ENCODE measurements at places on chromosomes 11 and 22. TPM values are rescaled to one million over a fixed set of nuclear protein-coding genes. Genes with fewer than 3 reads are reported as not detected.

GRCh38 chr11:116167706-116168458, 604.9 kb downstream of the BUD13 start:
- H3K4me1 ChIP-seq, result no peaks in the 10 kb centered on the region
- no peak for DNase-seq
- no peaks in the 10 kb centered on the region for H3K36me3 ChIP-seq
- H3K4me3 ChIP-seq, result no peak overlapping the region
- peaks cover 23% of the 10 kb centered on the region for H3K27me3 ChIP-seq
- H3K27ac ChIP-seq, result no peak overlapping the region

DNA sequence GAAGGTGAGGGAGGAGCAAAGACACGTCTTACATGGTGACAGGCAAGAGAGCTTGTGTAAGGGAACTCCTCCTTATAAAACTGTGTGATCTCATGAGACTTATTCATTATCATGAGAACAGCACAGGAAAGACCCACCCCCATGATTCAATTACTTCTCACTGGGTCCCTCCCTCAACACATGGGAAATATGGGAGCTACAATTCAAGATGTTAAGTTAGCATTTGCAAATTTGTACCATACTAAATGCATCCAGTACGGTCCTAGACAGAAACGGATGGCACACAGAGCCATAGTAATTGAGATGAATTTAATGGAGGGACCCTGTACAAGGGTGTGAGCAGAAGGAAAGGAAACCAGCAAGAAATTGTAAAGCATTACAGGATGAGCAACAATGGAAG, 765.8 kb upstream of the API5 start:
- no peak overlapping the region for H3K27ac ChIP-seq
- DNase-seq, result no peak
- H3K36me3 ChIP-seq, result no peaks in the 10 kb centered on the region
- H3K4me1 ChIP-seq, result no peaks in the 10 kb centered on the region

The CSRP3 gene
- not detected for total RNA-seq

DNA sequence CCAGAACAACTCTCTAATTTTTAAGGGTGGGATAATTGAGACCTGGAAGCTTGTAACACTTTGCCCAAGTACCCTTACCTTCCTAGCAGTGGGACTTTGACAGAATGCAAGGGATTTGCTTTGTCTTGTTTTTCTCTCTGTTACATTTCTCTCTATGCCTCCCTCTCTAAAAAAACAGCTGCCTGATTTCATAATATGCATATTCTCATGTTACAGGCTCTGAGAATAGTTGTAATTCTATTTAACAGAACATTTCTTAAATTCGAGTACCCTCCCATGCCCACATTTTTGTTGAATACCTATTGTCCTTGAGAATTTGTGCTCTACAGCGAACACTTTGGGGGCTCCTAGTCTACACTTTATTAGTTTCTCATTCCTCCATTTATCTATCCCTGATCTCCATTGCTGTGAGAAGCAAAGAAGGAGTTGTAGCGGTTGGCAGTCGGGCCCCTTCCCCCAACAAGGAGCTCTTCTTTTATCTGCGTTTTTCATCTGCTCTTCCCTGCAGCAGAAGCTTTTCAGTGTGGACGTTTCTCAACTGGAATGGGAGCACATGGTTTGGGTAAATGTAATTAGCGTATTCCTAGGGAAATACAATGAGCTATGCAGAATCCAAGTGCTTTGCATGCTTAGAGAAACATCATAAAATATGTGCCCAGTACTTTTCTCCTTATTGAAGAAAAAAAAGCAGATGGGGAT, 117.7 kb upstream of the CCDC90B start:
- no peaks in the 10 kb centered on the region for H3K36me3 ChIP-seq
- H3K27me3 ChIP-seq, result no peaks in the 10 kb centered on the region
- no peak overlapping the region for H3K4me3 ChIP-seq
- no peaks in the 10 kb centered on the region for H3K4me1 ChIP-seq
- no peak overlapping the region for H3K27ac ChIP-seq
- no peak for DNase-seq

- H3K36me3 ChIP-seq, result no peaks in the 10 kb centered on the region
- DNase-seq, result no peak
- H3K4me3 ChIP-seq, result no peak overlapping the region
- no peak overlapping the region for H3K27ac ChIP-seq
- H3K27me3 ChIP-seq, result no peaks in the 10 kb centered on the region
- no peaks in the 10 kb centered on the region for H3K4me1 ChIP-seq
Observed at GRCh38 chr11:66687831-66688281, 10.2 kb upstream of the RBM4B start.

DNA sequence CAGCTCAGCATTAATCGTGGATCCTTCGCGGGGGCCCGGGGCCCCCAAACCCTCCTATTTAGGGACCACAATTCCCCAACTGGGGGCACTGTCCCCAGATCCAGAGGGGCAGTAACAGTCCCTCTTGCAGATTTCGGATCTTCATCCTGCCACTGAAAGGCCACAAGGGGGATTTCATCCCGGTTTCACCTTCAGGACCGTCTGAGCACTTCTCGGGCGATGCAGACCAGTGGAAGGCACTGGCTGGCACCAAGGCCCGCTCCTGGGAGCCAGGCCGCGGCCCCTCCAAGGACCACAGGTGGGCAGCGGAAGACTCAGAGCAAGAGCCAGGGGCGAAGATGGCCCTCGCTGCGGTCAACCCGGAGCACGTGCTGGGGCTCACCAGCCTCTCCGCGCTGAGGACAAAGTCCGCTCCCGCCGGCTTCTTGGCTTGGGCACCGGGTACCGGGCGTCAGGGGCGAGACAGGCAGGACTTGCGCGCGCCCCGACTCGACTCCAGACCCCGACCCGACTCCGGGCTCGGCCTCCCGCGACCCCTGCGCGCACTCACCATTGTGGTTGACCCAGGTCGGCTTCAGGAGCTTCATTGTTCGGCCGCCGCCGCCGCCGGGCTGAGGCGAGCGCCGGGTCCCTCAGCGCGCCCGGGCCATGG, 517 bp downstream of the HIRA start:
- no peaks in the 10 kb centered on the region for H3K27me3 ChIP-seq
- peak overlapping the region; percentile 95 for H3K4me3 ChIP-seq
- peaks cover 9% of the 10 kb centered on the region for H3K36me3 ChIP-seq
- peaks cover 40% of the 10 kb centered on the region for H3K4me1 ChIP-seq
- no peak for DNase-seq

The SPDYC gene
- not detected for total RNA-seq

GRCh38 chr11:132028380-132029240, 658.2 kb downstream of the NTM start:
- no peaks in the 10 kb centered on the region for H3K36me3 ChIP-seq
- no peaks in the 10 kb centered on the region for H3K27me3 ChIP-seq
- no peak overlapping the region for H3K27ac ChIP-seq
- H3K4me1 ChIP-seq, result no peaks in the 10 kb centered on the region
- no peak overlapping the region for H3K4me3 ChIP-seq
- DNase-seq, result no peak

GRCh38 chr11:34792814-34793258, 123.3 kb downstream of the APIP start:
- peaks cover 4% of the 10 kb centered on the region for H3K4me1 ChIP-seq
- no peak overlapping the region for H3K4me3 ChIP-seq
- peaks cover 13% of the 10 kb centered on the region for H3K27me3 ChIP-seq
- H3K36me3 ChIP-seq, result no peaks in the 10 kb centered on the region
- H3K27ac ChIP-seq, result no peak overlapping the region
- no peak for DNase-seq

DNA sequence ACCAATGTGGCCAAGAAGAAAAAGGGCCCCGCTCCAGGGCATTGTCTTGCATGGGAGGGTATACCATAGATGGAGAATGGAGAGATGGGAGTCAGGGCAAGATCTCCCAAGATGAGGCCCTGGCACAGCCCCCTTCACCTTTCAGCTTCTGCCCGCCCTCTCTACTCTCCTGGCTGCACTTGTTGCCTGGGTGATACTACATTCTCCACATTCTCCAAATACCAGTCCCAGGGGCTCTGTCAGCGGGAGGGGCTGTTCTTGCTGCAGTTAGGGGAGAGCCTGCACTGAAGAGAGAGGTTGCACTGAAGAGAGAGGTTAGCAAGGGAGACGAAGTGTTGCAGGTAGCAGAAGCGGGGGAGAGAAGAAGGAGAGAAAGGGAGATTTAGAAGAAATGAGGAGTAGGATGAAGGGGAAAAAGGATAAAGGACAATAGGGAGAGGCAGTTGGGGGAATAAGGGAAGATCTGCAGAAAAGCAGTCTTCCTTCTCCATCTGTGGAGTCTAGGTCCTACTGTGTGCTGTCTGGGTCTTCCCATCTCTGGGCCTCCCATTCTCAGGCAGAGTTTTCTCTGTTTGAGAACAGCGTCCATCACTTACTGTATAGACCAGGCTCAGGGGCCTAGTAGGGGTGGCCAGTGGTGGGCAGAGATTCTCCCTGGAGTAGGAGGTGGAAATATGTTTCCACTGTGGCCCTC, 8.0 kb downstream of the PHLDB1 start:
- peaks cover 6% of the 10 kb centered on the region for H3K4me1 ChIP-seq
- DNase-seq, result no peak
- peaks cover 11% of the 10 kb centered on the region for H3K27me3 ChIP-seq
- no peak overlapping the region for H3K27ac ChIP-seq
- H3K36me3 ChIP-seq, result no peaks in the 10 kb centered on the region

- peaks cover 13% of the 10 kb centered on the region for H3K4me1 ChIP-seq
- peak overlapping the region; percentile 6 for H3K4me3 ChIP-seq
Observed at GRCh38 chr11:129637983-129638776, 177.5 kb upstream of the TMEM45B start.

The FADS1 gene
- total RNA-seq, result 56.5 TPM

The CDC42BPG gene
- total RNA-seq, result 0.59 TPM

The NLRP10 gene
- not detected for total RNA-seq

GRCh38 chr11:2367266-2368160, 9.6 kb upstream of the CD81 start:
- no peak overlapping the region for H3K4me3 ChIP-seq
- peaks cover 2% of the 10 kb centered on the region for H3K27me3 ChIP-seq
- no peak overlapping the region for H3K27ac ChIP-seq

- H3K4me3 ChIP-seq, result no peak overlapping the region
- H3K4me1 ChIP-seq, result no peaks in the 10 kb centered on the region
- no peak overlapping the region for H3K27ac ChIP-seq
- H3K27me3 ChIP-seq, result no peaks in the 10 kb centered on the region
- no peak for DNase-seq
Observed at GRCh38 chr11:101477926-101478325, 105.9 kb downstream of the TRPC6 start.

DNA sequence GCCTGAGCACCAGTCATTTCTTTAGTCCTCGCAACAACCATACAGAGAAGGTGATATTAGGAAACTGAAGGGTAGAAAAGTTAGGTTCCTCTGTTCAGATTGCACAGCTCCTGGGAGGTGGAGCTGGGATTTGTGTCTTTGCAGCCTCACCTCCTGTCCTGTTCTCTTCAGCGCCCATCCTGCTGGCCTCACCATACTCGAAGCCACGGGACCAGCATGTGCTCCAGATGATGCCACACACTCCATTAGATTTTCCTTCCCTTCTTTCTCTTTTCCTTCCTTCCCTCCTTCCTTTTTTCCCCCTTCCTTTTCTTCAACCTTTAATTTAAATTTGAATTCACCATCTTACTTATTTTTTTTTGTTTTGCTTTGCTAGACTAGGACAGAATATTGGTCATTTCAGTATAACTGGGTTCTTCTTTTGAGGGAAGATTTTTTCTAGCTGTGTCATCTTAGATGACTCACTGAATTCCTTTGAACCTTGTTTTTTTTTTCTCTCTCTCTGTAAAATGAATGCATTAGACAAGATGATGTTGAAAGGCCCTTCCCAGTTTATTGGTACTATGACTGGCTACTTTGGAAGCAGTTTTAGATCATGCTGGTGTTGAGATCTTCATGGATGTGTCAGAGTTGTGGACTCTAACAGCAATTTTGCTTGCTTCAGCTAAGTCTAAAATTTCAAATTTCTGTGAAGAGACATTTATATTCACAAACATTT, 662.5 kb upstream of the TENM4 start:
- no peak for DNase-seq
- H3K27ac ChIP-seq, result no peak overlapping the region
- H3K36me3 ChIP-seq, result peaks cover 11% of the 10 kb centered on the region
- no peaks in the 10 kb centered on the region for H3K4me1 ChIP-seq
- no peak overlapping the region for H3K4me3 ChIP-seq

The CEP126 gene
- total RNA-seq, result 1.5 TPM

GRCh38 chr11:16902781-16903378, 111.3 kb downstream of the PLEKHA7 start:
- H3K4me1 ChIP-seq, result no peaks in the 10 kb centered on the region
- no peaks in the 10 kb centered on the region for H3K36me3 ChIP-seq
- no peak for DNase-seq

DNA sequence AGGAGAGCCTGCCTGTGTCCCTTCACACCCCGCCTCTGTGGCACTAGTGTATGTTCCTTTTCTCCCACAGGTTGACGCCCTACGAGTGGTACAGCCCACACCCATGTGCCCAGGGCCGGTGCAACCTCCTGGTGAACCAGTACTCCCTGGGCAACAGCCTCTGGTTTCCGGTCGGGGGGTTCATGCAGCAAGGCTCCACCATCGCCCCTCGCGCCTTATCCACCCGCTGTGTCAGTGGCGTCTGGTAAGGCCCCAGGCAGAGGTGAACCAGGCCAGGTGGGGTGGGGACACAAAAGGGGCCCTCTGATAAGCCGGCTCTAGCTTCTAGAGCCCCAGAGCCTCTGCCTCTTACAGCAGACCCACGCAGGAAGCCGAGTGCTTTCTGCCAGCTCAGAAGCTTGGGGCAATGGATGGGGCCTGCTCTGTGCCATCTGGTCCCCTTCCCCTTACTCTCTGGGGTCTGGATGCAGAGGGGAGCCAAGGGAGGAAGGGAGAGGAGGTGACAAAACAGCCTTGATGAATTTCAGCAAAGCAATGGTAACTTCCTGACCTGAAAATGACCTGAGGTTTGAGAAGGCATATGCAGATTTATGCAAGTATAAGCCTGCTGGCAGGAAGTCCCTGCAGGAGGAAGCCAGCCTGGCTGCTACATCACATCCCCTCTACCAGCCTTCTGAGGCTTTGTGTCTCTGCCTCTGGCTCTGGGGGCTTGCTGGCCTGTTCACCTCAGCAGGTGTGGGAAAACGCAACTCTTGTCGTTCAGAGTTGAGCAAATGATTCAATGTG, 67.0 kb upstream of the TBCEL start:
- no peaks in the 10 kb centered on the region for H3K27me3 ChIP-seq
- peak overlapping the region; percentile 43 for H3K4me3 ChIP-seq
- no peak for DNase-seq
- peaks cover 24% of the 10 kb centered on the region for H3K4me1 ChIP-seq

DNA sequence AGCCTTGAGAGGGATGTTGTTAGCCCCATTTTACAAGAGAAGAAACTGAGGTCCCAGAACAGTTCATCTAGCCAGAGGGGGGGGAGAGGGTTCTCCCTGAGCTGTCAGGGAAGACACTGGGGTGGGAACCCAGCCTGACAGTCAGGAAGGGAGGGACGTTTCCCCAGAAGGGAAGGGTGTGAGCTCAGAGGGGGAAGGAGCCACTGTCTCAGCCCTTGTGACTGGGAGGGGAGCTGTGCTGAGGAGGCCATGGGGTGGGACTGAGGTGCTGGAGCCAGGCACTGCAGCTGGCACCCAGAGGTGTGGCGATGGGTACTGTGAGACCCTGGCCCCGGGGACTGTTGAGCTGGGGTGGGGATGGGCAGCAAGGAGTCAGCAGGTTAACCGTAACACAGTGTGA, 35.7 kb downstream of the DAGLA start:
- H3K36me3 ChIP-seq, result no peaks in the 10 kb centered on the region
- no peaks in the 10 kb centered on the region for H3K27me3 ChIP-seq
- no peak for DNase-seq
- no peak overlapping the region for H3K27ac ChIP-seq

GRCh38 chr11:62974848-62975522, 9.8 kb downstream of the SLC22A6 start:
- no peak overlapping the region for H3K4me3 ChIP-seq
- H3K4me1 ChIP-seq, result no peaks in the 10 kb centered on the region
- DNase-seq, result no peak
- H3K36me3 ChIP-seq, result no peaks in the 10 kb centered on the region

- H3K27ac ChIP-seq, result no peak overlapping the region
- H3K36me3 ChIP-seq, result peaks cover 5% of the 10 kb centered on the region
- no peak overlapping the region for H3K4me3 ChIP-seq
- DNase-seq, result no peak
- H3K27me3 ChIP-seq, result peaks cover 22% of the 10 kb centered on the region
- no peaks in the 10 kb centered on the region for H3K4me1 ChIP-seq
Observed at GRCh38 chr11:95565724-95566141, 223.8 kb downstream of the FAM76B start.
